ENCODE measurements at places on chromosomes 4 and X.

- no peak for DNase-seq
Measured at GRCh38 chr4:148265627-148266026, 176.6 kb downstream of the NR3C2 start.

- no peak for DNase-seq
Measured at GRCh38 chr4:176277162-176277904, 8.3 kb upstream of the ASB5 start.

DNA sequence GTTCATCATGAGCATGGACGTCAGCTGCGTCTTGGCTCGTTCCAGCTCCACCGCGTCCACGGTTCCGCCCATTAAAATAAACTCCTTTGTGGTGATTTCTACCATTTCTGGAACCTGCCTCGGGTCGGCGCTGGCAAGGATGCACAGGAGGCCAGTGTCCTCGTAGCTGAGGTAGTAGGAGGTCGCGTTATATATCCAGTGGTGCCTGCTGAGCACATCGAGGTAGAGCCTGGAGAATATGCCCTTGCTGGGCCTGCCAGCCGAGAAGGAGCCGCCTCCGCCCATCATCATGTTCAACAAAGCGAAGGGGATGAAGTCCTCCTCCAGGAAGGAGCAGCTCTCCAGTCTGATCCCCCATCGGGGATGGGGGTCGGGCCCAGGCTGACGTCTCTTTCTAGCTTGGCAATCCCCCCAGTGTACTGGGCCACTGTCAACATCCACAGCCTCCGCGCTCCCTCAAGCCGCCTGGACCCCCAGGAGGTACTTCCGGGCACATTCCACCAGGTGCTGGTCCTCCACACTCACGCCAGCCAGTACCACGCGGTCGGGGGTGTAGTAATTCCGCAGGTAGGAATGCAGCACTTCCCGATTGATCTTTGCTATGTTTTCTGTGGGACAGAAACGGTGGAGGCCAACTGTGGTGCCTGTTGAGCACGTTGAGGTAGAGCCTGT, 120.9 kb upstream of the GRID2 start:
- DNase-seq = no peak

DNA sequence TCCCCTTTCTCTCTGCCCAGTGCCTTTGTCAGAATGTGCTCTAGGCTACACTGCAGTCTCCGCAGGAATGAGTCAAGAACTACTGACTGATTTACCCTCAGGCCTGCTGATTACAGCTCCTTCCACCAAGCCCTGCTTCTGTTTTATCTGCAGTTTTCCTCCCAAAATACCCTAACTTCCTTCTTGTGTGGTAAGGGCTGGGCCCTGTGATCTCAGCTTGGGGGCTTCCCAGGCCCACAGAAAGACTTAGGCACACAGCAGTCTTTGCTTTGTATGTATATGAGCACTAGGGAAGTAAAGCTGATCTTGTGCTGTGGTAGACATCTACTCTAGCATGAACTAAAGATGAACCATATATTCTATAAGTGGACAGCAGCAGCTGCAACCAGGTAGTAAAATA, 18.8 kb downstream of the PAK3 start:
- no peak for DNase-seq

GRCh38 chrX:38494239-38494823, 67.0 kb upstream of the TSPAN7 start:
- no peak for DNase-seq

GRCh38 chr4:23290656-23291055, 597.9 kb downstream of the GBA3 start:
- DNase-seq = no peak

DNA sequence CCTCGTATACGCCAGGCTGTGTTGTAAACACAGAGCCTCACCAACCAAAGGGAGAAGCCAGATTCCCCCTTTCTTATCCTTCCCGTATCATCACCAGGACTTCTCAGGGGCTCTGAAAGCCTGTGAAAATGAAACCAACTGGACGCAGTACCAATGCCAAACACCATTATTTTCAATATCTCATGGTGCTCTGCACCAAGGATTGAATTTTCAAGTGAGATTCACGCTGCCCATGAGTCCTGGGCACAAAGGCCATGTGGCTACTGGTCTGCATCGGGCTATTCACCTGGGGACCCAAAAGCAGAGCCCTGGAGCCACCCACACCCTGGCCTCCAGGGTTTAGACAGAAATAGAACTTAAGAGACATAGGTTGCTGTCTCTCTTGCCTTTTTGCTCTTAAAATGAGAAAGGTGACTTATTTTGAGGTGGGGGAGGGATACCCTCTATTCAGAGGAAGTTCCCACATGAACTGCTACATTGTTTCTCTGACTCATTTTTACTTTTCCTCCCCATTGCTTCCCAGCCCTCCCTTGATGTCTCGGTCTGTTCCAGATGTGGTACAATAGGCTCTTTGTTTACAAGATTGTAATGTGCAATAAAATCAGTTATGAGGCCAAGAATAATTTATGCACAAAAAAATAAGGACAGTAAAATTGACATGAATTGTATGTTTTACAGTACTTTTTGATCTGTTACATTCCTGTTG, 55.4 kb downstream of the MAML3 start:
- DNase-seq = no peak

Measured in T-helper 2 cell (primary cell).